ENCODE measurements at places on chromosomes 7 and 10.

DNA sequence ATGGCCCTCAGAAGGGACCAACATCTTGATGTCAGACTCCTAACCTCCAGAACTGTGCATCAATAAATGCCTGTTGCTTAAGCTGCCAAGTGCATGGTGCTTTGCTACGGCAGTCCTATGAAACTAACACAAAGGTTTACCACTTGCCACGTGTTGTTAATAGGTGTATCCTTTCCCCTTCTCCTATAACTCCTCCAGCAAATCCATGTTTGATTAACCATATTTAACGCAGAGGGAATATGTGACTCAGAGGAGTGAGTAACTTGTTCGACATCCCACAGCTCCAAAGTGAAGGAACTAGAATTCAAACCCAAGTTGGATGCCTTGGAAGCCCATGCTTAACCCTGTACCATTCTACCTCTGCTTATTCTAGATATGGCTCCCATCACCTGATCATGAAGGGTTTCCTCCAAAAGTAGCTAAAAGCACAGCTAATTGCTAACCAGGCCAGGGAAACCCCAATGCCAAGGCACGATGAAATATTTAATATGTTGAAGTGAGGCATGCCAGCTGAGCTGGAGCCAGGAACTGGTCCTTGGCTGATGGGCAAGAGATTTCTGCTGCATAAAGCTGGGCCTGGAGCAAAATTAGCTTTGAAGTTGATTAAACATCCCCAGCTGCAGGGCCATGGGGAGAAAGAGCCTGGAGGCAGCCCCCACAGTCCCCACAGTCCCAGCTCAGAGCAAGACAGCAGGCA lies 131.9 kb downstream of the C10orf90 start:
- DNase-seq: no peak

DNA sequence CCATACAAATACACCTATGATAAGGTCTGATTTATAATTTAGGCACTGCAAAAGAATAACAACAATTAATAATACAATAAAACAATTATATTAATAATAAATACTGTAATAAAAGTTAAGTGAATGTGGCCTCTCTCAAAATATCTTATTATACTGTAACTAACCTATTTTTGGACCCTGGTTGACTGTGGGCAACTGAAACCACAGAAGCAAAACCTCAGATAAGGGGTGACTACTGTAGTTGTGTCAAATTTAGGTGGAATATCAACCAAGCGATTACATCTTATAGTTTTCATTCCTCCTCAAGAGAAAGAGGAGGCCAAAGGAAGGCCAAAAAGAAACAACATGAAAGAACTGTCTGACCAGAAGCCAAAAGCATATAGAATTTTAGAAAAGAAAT lies 103.9 kb downstream of the SKAP2 start:
- no peak for DNase-seq

DNA sequence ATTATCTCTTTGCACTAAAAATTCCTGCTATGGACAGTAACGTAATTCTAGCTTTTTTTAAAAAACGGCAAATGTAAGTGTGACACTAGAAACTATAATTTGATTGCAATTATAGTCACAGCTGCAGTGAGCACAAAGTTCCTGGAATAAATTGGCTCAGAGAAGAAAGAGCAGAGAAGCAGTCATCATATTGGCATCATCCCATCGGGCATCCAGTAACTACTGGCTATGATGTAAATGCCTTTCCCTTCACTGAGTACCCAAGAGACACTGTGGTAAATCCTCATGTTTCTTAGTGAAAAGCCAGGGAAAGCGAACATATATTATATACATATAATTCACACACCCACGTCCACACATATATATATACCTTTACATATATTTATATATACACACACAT lies 43.6 kb downstream of the PIP4K2A start:
- DNase-seq: no peak

GRCh38 chr7:29270594-29271318 lies 76.2 kb downstream of the CHN2 start:
- DNase-seq: no peak

All from stimulated activated CD4-positive, alpha-beta T cell treated with anti-CD3 and anti-CD28 coated beads, TNF-alpha, amount 100 ng/mL, for 48 hours (primary cell).